Stimulated activated naive CD4-positive, alpha-beta T cell treated with Interleukin-2 at 50 U/mL for 16 hours (primary cell): ENCODE measurements at places on chromosomes 16 and 17.

GRCh38 chr17:65914784-65915342 is 277.1 kb downstream of the CEP112 start:
- DNase-seq: no peak

DNA sequence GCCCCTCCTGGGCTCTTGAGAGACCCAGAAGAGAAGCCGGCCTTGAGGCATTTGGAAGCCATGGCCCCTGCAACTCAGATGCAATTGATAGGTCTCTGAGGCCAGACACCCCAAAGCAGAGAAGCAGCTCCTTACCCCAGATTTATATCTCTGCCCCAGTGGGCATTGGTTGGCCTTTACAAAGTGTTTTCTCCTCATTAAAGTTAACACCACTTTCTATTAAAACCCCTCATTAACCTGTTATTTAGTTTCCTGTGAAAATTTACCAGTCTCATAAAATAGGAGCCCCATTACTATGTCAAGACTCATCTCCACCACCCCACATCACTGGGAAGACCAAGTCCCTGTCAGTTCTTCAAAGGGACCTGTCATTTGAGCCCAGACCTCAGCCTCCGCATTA is at the start of gene KRT35:
KRT35 (minus strand) TSS at position 116 of the 400 bp plus-strand sequence; CDS start at position 62, 54 bp downstream.
- DNase-seq: no peak

GRCh38 chr17:47789611-47790561 is 31.7 kb downstream of the OSBPL7 start:
- DNase-seq: peak; percentile 41

- no peak for DNase-seq
Measured at GRCh38 chr17:43741636-43742035, 17.0 kb downstream of the SOST start.

DNA sequence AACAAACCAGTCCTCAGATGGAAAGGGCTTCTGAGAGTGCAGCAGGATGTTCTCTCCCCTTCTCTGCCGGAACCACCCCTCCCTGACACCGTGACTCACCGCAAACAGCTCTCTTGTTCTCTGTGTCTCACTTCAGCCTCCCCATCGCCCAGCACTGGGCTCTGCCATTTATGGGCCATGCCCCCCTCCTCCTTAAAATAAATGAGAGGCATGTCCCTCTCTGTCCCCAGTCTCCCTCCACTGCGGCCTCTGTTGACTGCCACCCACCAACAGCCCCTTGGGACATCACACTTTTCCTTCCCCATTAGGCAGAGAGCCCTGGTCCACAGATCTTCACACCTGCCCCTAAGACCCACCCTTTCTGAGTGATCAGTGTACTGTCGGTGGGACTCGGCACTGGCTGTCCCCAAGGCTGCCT is 6.3 kb downstream of the CCDC102A start:
- peak; percentile 64 for DNase-seq

- no peak for DNase-seq
Measured at GRCh38 chr16:85029981-85030401, 2.4 kb downstream of the KIAA0513 start.

GRCh38 chr17:33225509-33225908 is 67.6 kb downstream of the ASIC2 start:
- no peak for DNase-seq

- DNase-seq: no peak
Measured at GRCh38 chr16:84742641-84743092, 42.9 kb downstream of the USP10 start.

GRCh38 chr16:77328768-77329167 is 106.1 kb downstream of the ADAMTS18 start:
- DNase-seq: no peak

GRCh38 chr17:37547986-37548385 is 58.3 kb downstream of the DUSP14 start:
- DNase-seq: no peak

GRCh38 chr17:73391331-73392265 is 79.8 kb upstream of the CDC42EP4 start:
- no peak for DNase-seq

DNA sequence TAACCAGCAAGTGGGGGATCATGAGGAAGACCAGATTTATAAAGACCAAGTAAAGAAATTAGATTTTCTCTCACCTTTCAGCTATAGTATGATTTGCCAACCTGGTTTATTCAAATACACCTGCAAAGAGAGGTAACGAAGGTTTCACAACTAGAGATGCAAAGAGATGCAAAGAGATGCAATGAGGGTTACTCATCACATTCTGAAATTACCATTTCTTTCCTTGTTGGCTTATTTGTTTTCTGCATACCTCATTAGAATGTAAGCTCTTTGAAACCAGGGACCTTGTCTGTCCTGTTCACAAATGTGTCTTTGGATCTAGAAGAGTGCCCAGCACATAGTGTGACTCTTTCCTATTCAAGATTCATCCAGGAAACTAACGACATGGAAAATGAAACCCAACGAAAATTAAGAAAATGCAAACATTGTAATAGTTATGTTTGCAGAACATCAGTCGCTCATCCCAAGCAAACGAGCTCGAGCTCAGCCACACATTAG is 9.0 kb upstream of the LONP2 start:
- no peak for DNase-seq

DNA sequence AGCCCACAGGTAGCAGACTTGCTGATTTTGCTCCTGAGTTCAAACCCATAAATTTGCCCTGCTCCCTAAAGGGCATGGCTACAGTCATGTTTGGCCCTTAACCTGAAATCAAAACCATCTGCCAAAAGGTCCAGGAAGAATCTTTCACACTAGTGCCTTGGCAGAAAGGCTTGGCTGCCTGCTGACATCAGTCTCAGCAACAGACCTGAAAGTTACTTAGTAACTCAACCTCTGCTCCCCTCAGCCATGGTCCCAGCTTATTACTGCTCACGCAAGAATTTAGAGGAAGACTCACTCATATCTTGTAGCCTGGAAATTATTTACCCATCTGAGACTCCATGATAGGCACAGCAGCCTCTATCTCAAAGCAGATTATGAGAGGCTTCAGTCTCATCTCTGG is 98.0 kb upstream of the KIF2B start:
- DNase-seq: no peak

- DNase-seq: peak; percentile 44
Measured at GRCh38 chr17:79800325-79801155, 3.7 kb upstream of the CBX8 start.

- DNase-seq: no peak
Measured at GRCh38 chr17:22337467-22337866, 645.1 kb downstream of the KCNJ18 start.

GRCh38 chr16:4574919-4575705 is 19.0 kb downstream of the C16orf96 start:
- DNase-seq: no peak

GRCh38 chr17:74888469-74888868 is 5.0 kb downstream of the FADS6 start:
- DNase-seq: no peak

- no peak for DNase-seq
Measured at GRCh38 chr17:27912964-27913363, 19.8 kb upstream of the LYRM9 start.

DNA sequence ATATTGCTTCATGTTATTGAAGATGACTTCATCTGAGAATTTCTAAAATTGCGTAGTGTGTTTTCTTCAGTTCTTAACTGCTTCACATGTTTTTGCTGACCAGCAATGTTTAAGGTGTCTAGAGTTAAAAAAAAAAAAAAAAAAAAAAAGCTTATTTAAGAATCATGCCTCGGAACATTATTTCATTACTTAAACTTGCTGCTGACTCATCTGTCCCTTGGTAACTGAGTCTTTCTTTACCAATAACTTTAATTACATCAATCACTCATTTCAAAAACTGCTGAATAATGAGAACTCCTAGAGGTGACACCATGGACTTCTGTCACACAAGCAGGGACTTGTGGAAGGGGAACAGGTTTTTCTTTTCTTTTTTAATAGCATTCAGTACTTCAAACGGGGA is 16.2 kb downstream of the IRX5 start:
- DNase-seq: no peak
